Smooth muscle cell of the brain vasculature (primary cell): ENCODE measurements at places on chromosomes 3 and 15.

- DNase-seq, result peak; percentile 9
These were observed 60.2 kb downstream of the IL16 start for GRCh38 chr15:81256916-81257315.

DNA sequence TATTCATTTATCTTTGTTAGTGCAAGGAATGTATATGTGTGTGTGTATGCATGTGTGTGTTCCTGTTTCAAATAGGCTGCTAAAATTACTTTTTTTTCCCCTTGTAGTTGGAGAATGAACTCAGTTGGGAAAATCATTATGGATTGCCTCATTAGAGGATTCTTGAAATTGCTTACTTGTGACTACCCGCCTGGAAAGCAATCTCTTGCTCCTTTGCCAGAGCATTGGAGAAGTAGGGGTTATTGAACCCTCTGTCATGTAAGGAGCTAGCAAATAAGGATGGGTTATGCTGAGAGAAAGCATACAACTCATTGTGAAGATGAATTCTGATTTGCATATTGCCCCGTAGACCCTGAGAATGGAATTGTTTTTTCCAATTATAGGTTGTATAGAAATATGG, 474.5 kb downstream of the CADM2 start:
- DNase-seq, result no peak

DNA sequence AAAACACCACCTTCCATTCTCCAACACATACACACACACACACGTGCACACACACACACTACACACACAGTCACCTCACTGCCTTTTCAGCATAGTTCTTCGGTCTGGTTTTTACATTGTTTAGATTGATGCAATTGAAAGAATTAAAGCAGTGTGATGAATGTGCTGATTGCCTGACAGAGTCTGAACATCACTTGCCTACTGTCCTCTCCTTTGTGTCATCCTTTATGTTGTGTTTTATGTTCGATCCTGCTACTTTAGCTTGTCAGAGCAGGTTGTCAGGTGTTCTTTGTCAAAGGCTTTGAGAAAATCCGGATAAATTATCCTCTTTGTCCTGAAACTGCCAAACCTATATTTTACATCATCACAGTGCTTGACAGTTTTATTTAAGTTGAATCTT, 80.4 kb downstream of the IQCH start:
- DNase-seq, result no peak

DNA sequence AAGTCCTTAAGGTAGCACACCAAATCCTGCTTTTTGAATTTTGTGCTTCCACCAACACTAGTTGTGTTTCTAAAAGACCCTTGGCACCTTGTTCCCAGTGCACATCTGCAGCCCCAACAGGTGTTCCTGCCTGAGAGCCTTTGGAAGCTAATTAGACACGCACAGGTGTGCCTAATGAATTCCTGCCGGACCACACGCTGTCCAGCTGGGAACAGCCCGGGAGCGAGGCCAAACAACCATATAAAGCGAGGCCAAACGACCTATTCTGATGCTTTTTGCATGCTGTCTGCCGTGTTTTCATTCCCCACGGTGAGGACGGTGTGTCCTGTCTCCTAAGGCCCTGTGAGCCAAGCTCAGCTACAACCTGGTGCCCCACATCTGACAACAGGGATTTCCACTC, 99.5 kb downstream of the ATG7 start:
- DNase-seq, result no peak

- no peak for DNase-seq
These were observed 82.2 kb upstream of the SLC25A26 start for GRCh38 chr3:66138336-66139313.

GRCh38 chr3:50450209-50450921, 53.1 kb downstream of the CACNA2D2 start:
- DNase-seq, result no peak

- DNase-seq, result no peak
These were observed 58.5 kb upstream of the FAM174B start for GRCh38 chr15:92714077-92714476.

DNA sequence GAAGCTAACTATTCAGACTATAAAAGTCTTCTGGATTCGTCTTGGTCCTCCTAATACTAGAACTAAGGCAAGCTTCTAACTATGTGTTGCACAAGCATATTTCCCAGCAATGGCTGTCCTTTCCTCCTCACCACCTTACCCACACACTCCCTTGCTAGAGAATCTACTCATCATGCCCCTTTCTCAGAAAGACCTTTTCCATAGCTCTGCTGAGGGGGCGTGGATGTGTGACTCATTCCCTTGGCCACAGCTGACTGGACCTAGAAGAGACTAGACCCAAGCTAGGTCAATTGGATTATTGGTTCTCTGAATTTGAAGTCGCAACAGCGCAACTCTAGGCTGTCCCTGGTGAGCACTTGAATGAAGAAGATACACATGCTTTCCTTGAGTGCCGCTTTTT, 47.1 kb downstream of the ERC2 start:
- DNase-seq, result no peak

- no peak for DNase-seq
These were observed 20.4 kb downstream of the BHLHE40 start for GRCh38 chr3:4999531-5000184.

DNA sequence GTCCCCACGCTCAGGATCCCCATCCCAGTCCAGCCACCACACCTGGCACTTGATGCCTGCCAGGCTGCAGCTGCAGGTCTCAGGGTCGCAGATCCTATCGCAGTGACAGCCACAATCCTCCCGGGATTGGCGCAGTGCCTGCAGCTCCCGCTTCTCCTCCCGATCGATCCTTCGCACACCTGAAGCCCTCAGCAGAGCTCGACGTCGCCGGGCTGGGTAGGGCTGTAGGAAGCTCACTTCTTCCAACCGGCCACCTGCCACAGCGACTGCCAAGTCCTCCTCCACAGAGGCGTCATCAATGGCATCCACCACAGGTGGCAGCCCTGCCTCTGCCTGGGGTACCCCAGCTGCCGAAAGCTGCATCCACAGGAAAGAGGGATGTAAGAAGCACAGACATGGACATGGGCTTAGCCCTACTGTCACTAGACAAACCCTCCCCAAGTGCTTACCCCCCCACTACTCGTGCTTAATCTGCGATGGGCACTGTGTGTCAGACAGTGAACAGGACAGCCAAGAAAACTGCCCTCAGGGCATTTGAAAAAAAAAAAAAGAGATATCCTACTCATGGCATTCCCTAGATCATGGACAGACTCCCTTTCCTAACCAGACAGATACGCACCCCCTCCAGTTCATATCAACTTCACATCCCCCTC, 9.2 kb downstream of the CSRNP1 start:
- no peak for DNase-seq

- no peak for DNase-seq
These were observed at the start of gene FAM107A for GRCh38 chr3:58577269-58577821. Gene FAM107A (minus strand): TSS chr3:58577391. CDS start chr3:58569860, 7,531 bp downstream.

GRCh38 chr3:197446700-197447056, 109.1 kb downstream of the BDH1 start:
- no peak for DNase-seq

DNA sequence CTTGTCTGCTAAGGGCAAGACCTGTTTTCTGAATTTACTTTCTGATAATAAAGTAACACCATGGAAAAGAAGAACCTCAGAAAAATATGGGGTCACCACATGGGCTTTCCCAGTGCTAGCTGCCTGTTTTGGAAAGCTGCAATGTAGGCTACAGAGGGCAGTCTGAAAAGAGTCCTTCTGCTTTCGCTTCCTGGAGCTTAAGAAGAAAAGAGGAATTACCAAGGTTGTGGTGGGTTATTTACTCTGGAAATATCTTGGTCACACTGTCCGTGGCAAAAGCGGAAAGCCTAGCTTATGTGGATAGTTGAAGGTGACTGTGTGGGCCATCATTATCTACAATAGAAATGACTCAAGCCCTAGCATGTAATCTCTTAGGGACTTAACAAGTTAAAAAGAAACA, 31.7 kb upstream of the IP6K2 start:
- no peak for DNase-seq

DNA sequence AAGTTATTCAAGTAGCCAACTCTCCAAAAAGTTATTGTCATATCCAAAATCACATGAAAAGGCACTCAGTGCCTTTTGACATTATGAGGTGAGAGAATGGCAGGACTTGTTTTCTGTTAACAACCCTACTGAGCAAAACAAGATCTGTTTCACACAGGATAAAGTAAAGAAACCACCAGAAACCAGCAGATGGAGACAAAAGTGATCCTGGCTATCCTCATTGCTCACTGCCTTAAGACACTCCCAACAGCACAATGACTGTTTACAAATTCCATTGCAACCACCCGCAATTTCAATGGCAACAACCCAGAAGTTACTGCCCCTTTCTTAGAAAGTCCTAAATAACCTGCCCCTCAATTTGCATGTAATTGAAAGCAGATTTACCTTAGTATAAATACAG, 352.6 kb upstream of the NDN start:
- DNase-seq, result no peak

DNA sequence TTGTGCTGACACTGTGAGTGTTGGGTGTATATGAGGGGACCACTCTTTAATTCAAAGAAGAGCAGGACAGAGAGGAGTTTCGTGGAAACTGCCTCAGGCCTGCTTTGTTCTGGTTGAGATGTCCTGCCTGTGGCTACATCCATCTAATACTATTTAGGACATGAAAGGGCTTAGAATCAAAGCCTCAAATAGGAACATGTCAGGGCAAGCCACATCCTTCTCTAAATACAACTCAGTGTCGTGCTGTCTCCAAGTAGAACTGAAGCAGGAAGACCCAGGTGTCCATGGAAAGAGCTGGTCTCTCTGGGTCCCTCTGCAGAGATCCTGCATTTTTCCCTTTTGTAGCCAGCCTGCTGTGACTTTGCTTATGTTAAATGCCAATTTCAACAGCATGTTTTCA, 156.2 kb upstream of the UMPS start:
- no peak for DNase-seq

DNA sequence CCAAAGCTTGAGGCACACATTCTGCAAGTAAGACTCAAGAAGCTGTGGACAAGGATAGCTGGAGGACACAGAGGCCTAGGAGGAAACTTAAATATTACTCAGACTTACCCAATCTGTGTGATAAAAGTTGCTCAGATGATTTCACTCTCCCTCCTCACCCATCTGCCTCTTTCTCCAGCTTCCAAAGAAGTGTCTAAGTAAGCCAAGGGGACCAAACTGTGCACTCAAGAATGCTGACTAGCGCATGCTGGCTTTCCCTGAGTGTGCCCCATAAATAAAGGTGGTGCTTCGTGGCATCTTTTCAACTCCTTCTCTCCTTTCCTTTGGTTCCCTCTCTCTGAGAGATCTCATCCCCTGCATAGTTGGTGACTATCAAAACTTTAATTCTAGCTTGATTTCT, 211.0 kb upstream of the LMCD1 start:
- no peak for DNase-seq

GRCh38 chr3:45748068-45748467, 48.3 kb downstream of the SLC6A20 start:
- no peak for DNase-seq

- DNase-seq, result no peak
These were observed 4.2 kb upstream of the TRAT1 start for GRCh38 chr3:108818404-108818803.

GRCh38 chr15:72967397-72967796, 84.9 kb upstream of the NEO1 start:
- DNase-seq, result no peak
